ENCODE measurements at places on chromosomes 5 and 9.

GRCh38 chr5:68287976-68288706 is 72.6 kb downstream of the PIK3R1 start:
- peaks cover 85% of the 10 kb centered on the region for H3K4me1 ChIP-seq
- H3K4me3 ChIP-seq: peak overlapping the region; percentile 88
- peak; percentile 36 for DNase-seq
- peak overlapping the region; percentile 81 for H3K27ac ChIP-seq
- H3K27me3 ChIP-seq: no peaks in the 10 kb centered on the region

DNA sequence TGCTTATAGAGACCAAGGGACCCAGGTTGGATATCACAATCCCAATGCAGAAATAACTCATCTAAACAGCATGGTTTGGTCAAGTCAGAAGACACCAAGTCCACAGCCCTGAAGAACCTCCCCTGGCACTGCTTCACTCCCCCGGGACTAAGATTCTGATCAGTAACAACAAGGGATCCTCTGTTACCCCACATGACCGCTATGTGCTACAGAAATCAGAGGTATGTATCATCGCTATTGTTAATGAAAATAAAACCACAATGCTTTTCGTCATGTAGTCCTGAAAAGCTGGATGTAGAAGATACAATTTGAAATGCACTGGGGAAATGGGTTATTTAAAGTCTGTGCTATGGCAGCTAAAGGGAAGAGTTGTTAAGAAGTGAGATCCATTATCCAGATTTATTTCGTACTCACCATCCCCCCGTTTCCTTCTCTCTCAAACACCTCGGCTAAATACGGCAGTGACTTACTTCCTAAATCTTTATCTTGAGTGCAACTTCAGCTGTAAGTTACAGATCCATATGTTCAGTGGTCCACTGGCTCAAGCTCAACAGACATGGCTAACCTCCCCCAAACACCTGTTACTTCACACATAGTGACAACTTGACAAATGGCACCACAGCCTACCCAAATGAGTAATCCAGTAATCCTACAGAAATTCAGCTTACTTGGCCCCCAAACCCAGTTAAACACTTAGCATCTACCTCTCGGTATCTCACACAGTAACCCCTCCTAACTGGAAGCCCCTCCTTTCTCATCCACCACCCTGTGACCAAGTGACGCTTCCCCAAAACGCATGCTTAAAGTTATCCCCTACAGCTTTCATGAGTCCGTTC is 129.2 kb downstream of the MYO10 start:
- H3K4me3 ChIP-seq: no peak overlapping the region
- H3K36me3 ChIP-seq: no peaks in the 10 kb centered on the region
- H3K27ac ChIP-seq: no peak overlapping the region
- no peaks in the 10 kb centered on the region for H3K4me1 ChIP-seq
- DNase-seq: no peak

- H3K27me3 ChIP-seq: peaks cover 1% of the 10 kb centered on the region
- peaks cover 54% of the 10 kb centered on the region for H3K4me1 ChIP-seq
- DNase-seq: no peak
- H3K4me3 ChIP-seq: no peak overlapping the region
- H3K36me3 ChIP-seq: peaks cover 2% of the 10 kb centered on the region
Observed at GRCh38 chr5:39270225-39270848, 51.0 kb upstream of the FYB1 start.

DNA sequence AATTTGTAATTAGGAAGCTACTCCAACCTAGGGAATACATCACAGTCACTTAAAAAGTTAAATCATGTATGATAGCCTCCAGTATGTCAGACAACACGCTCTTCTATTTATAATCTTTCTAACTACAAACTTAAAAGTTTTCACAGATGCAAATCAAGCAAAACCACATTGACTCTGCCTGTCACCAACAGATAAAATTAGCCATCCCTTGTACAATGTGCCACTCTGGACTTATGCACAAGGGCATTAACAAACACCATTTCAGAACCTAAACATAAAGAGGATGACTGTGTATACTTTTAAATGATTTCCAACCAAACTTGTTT is 14.7 kb downstream of the ERP44 start:
- no peak overlapping the region for H3K4me3 ChIP-seq
- H3K27ac ChIP-seq: no peak overlapping the region
- no peak for DNase-seq
- H3K36me3 ChIP-seq: peaks cover 2% of the 10 kb centered on the region
- peaks cover 2% of the 10 kb centered on the region for H3K27me3 ChIP-seq
- H3K4me1 ChIP-seq: peaks cover 64% of the 10 kb centered on the region

- H3K4me1 ChIP-seq: no peaks in the 10 kb centered on the region
- H3K36me3 ChIP-seq: no peaks in the 10 kb centered on the region
- no peak overlapping the region for H3K27ac ChIP-seq
- H3K4me3 ChIP-seq: no peak overlapping the region
- H3K27me3 ChIP-seq: peaks cover 76% of the 10 kb centered on the region
Observed at GRCh38 chr9:35972093-35972492, 14.1 kb upstream of the OR2S2 start.

DNA sequence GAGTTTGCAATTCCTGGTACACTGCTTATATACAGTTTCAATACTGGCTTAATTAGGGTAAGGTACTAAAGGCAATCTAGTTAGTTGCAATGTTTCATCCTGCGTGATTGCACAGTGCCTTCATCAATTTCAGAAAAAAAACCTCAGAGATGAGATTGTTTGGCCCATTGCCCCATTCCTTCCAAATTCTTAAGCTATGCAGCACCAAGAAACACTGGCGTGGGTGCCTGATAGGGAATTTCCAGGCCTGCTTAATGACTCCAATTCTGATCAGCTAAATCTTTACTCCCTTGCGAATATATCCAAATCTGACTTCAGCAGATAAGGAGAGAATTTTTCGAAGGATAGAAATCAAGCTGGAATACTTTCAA is 35.9 kb upstream of the GAS1 start:
- peaks cover 2% of the 10 kb centered on the region for H3K27me3 ChIP-seq
- no peaks in the 10 kb centered on the region for H3K36me3 ChIP-seq
- no peak overlapping the region for H3K4me3 ChIP-seq
- DNase-seq: no peak

DNA sequence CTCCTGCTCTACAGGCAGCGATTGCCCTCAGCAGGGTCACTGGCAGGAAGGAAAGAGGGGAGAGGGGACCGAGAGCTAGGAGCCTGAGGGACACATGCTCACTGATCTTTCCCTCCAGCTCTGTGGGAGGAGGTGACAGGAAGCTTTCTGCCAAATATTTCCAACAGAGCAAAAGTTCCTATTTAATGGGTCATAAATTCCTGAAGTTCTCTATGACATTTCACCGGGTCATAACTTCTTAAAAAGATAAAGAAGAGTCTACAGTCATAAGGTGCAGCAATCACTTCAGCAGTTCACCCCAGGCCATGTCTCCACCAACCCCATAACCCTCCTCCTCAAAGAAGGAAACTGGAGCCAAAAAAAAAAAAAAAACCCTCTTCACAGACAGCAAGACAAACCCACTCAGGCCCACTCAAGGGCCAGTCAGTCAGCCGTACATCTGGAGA is 481.1 kb downstream of the NR2F1-AS1 start:
- no peaks in the 10 kb centered on the region for H3K36me3 ChIP-seq
- DNase-seq: no peak
- no peak overlapping the region for H3K4me3 ChIP-seq
- H3K4me1 ChIP-seq: no peaks in the 10 kb centered on the region

DNA sequence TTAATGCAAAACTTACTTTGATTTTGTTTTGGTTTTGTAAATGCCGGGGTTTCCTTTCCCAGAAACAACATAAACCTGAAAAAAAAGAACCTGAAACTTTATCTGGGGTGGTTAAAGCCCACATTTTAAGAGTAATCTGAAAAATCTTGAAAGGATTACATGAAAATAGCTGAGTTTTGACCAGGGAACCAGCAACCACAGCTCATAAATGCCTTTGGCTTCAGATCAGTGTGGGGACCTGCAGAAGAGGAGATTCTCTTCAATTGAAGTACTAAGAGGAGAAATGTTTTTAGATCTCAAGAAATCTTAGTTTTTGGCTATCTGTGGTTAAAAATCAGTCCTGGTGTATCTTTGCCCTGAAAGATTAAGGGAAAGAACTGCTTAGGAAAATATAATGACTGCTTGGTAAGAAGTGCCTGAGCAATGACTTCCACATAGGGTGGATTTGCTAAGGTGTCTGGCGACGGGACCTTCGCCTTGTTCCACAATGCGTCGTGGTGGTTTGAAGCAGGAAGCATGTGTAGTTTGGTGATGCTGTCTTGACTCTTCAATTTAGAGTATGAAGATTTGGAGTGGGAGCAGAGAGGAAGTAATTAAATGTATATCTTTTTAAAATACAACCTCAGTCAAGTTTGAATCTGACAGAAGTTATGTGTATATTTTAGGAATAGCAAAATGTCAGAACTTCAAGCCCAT is 186.5 kb downstream of the MAN2A1 start:
- peaks cover 2% of the 10 kb centered on the region for H3K27me3 ChIP-seq
- no peak for DNase-seq

- H3K4me1 ChIP-seq: peaks cover 6% of the 10 kb centered on the region
- H3K36me3 ChIP-seq: no peaks in the 10 kb centered on the region
- no peak overlapping the region for H3K27ac ChIP-seq
- DNase-seq: no peak
- H3K4me3 ChIP-seq: no peak overlapping the region
- peaks cover 33% of the 10 kb centered on the region for H3K27me3 ChIP-seq
Observed at GRCh38 chr5:124742983-124743601, 3.3 kb downstream of the ZNF608 start.

DNA sequence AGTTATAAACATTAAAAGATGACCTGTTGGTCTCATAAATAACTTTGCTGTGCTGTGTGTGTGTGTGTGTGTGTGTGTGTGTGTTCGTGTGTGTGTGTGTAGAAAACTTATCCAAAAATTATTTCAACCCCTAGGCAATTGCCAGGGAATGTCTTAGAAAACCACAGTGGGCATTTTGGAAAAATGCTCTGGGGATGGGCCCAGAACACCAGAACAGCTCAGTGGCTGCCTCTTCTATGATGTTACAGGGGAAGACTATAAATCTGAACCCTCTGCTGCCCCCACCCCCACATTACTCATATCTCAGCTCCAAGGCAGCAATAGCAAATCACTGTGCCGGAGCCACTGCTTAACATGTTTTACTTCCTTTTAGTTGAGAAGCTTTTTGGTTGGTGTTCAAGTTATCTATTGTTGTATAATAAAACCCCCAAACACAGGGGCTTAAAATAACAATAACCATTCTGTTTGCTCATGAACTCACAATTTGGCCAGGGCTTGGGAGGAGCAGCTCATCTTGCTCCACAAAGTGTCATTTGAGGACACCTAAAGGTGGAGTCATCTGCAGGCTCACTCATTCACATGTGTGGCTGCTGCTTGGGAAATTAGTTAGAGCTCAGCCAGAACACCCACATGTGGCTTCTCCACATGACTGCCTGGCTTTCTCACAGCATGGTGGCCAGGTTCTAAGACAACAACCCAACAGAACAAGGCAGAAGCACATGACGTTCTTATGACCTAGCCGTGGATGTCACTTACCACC is 40.4 kb downstream of the ACTBL2 start:
- H3K27ac ChIP-seq: no peak overlapping the region
- no peaks in the 10 kb centered on the region for H3K4me1 ChIP-seq
- DNase-seq: no peak
- no peak overlapping the region for H3K4me3 ChIP-seq

DNA sequence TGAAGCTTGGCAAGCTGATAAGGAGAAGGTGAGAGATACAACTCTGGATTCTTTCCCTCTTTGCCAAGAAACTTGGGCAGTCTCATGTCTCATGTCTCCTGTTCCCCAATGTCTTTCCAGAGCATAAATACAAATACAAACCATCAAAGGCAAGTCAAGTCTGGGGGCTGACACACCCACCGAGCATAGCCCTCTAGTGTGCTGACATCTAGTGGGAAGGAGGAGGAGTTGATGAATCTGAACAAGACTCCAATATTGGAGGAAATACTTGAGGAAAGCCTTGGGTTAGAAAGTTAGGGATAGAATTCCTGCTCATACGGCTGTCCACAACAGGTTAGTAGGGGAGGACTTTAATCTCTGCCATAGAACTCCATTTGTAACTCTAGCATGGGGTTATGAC is 8.6 kb downstream of the MLANA start:
- no peak overlapping the region for H3K4me3 ChIP-seq
- no peak for DNase-seq
- no peaks in the 10 kb centered on the region for H3K27me3 ChIP-seq
- H3K4me1 ChIP-seq: peaks cover 9% of the 10 kb centered on the region
- no peak overlapping the region for H3K27ac ChIP-seq

DNA sequence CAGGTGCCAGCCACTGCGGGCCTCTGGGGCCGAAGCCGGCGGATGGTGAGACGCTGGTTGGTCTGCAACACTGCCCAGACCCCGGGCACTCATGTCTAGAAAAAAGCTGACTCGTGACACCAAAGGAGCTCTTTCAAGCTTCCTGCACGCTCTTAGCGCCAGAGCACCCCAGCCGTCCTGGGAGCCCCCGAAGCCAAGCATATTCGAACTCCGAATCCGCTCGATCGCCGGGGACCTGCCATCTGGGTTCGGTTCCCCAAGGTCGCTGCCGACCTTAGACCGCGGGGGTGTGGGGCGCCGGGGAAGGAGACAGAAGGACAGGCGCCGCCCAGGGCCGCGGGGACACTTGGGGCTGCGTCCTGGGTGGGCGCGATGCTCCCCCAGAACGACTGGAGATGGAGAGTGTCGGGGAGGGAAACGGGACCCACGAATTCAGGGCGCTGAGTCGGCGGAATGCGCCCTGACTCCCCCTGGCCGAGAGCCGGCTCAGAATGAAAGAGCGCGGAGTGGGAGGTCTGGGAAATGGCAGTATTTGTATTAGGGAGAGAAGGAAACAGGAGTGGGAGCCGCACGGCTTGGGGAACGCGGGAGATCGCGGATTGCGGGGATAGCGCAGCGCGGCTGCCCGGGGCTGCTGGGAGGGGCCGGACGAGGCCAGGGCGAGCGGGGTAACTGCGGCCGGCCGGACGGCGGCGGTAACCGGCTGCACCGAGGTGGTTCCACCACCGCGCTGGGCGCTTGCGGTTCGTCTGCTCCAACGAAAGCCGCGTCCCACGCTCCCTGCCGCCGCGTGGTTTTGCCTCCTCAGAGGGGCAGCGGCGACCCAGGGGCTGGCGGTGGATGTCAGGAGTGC is 20.1 kb upstream of the MARCHF6 start:
- peaks cover 5% of the 10 kb centered on the region for H3K4me1 ChIP-seq
- H3K27me3 ChIP-seq: peaks cover 60% of the 10 kb centered on the region
- H3K27ac ChIP-seq: no peak overlapping the region
- no peaks in the 10 kb centered on the region for H3K36me3 ChIP-seq
- DNase-seq: no peak

GRCh38 chr9:137294091-137294680 is 7.9 kb downstream of the NRARP start:
- peak overlapping the region; percentile 49 for H3K4me3 ChIP-seq
- H3K27ac ChIP-seq: peak overlapping the region; percentile 34
- no peaks in the 10 kb centered on the region for H3K36me3 ChIP-seq
- no peak for DNase-seq
- peaks cover 37% of the 10 kb centered on the region for H3K27me3 ChIP-seq

GRCh38 chr9:92275541-92275940 is 18.0 kb downstream of the IARS1 start:
- H3K27ac ChIP-seq: peak overlapping the region; percentile 75
- peaks cover 36% of the 10 kb centered on the region for H3K4me1 ChIP-seq
- DNase-seq: no peak
- no peak overlapping the region for H3K4me3 ChIP-seq
- no peaks in the 10 kb centered on the region for H3K27me3 ChIP-seq
